ENCODE measurements at places on chromosomes 11 and 22.

DNA sequence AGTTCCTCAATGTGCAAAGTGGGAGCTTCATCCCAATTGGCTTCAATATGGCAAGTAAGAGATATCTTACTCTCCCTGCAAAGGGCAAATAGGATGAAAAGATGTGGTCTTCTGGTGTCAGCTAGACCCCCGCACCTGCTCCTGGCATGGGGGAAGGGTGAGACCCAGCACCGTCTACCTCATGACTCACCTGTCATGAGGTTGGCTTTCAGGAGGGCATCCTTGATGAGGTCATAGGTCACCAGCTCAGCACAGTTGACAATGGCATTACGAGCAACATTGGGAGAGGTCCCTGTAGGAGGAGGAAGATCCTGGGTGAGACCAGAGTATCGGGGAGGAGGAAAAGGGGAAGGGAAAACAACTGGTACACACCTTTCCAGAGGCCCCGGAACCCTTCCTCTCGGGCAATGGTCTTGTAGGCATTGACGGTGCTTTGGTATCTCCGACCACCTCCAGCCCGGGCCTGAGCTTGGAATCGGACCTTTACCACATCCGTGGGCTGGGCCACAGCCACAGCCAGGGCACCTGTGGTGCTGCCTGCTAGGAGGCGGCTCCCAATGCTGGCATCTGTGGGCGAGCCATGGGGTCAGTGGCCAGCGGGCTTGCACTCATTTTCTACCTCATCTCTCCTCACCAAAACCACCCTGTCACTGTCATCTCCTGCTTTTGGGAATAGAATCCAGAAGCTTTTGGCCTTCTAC is 6.0 kb downstream of the UCP2 start:
- DNase-seq = no peak

- DNase-seq = peak; percentile 52
Measured at GRCh38 chr22:38871360-38872171, 450 bp downstream of the CBX6 start.

- DNase-seq = no peak
Measured at GRCh38 chr11:72759468-72759985, 7.3 kb upstream of the ARAP1 start.

DNA sequence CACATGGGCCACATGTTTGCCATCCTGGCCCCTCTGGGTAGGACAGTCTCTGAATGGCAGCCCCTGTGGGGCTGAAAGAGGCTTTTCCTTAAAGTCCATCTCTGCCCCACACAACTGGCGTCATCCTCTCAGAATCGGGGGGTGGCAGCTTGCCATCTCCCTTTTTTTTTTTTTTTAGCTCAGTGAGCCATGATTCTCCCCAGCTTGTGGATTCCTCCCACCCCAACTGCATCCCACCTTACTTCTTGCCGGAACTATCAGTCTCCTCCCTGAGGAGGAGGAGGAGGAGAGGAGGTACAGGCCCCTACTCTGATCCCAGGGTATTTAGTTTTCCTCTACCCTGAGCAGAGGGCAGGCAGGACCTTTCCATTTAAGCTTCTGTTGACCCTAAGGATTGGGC is 3.4 kb downstream of the DGKZ start:
- no peak for DNase-seq

DNA sequence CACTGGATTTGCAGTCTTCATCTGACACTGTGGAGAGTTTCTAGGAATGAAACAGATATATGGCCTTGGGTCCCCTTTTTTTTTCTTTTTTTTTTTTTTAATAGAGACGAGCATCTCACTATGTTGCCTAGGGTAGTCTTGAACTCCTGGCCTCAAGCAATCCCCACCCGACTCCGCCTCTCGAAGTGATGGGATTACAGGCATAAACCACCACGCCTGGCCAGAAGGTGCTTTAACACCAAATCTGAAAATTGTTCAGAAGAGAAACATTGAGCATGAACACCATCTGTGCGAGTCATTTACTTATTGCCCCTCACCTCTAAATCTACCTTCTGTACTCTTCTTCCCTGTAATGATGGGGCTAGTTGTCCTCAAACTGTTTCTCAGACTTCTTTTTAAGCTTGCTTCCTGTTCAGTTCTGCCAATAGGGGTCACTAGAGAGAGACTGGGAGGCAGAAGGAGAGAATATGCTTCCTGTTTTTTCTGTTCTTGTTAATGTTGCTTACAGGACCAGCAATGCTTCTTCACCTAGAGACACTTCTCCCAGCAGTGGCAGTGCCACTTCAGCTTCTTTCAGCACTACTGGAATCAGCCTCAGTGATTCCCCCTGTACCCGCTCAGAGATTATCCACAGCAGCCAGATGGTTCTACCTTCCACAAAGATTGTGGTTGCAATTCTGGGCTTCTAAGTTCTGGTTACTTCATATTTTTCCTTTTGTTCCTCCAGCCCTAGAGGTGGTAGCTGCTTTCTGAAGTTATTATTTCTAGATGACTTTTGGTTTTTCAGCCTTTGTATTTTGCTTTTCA is 20.8 kb upstream of the ZBED5 start:
- peak; percentile 89 for DNase-seq

- no peak for DNase-seq
Measured at GRCh38 chr11:69862797-69863543, 43.8 kb upstream of the FGF3 start.

DNA sequence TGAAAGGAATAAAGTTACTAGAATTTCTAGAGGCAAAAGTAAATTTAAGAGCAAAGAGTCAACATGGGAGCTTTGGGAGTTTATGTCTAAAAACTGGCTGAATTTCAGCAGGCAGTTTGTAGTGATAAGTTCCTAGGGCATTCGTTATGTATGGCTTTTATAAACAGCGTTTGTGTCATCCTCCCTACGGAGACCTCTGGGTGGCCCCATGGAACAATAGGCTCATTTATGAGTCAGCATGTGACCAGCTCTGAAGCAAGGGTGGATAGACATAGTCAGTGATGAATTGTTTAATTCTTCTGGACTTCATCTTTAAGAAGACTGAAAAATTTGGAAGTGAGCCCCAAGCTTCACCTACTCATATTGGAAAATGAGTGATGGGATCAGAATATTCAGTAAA is 37.1 kb downstream of the SVIP start:
- no peak for DNase-seq

GRCh38 chr11:121206810-121207209 is 85.8 kb upstream of the SC5D start:
- no peak for DNase-seq

- DNase-seq = no peak
Measured at GRCh38 chr11:33347490-33348125, 90.4 kb downstream of the HIPK3 start.

GRCh38 chr11:93054279-93054678 is 84.8 kb downstream of the MTNR1B start:
- DNase-seq = no peak

DNA sequence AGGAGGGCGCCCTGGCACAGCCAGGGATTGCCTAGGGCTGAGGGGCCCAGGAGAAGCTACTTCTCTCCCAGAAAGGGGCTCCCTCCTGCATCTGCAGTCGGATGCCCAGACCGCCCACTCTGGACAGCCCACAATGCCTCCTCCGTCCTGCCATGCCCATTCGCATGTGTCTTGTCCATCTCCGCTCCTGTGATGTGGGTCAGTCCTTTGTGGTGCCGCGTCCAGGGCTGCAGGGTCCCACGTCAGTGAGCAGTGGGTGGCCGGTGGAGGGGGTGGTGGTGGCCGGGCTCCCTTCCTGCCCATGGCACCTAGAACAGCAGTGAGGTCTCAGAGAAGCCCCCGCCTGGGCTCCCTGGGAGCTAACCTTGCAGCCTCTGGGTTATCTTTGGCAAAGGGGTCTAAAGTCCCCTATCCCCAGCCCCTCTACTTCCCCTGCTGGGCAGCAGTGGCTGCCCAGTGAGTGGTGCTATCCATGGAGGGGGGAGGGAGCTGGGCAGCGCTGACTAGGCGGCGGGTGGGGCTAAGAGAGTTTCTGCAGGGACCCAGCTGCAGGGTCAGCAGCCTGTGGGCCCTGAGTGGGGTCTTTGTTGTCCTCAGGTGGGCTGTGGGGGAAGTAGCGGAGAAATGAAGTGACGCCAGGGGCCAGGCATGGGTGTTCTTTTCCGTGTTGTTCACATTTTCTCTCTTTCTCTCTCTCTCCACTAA is 41.1 kb downstream of the KCNC1 start:
- no peak for DNase-seq

DNA sequence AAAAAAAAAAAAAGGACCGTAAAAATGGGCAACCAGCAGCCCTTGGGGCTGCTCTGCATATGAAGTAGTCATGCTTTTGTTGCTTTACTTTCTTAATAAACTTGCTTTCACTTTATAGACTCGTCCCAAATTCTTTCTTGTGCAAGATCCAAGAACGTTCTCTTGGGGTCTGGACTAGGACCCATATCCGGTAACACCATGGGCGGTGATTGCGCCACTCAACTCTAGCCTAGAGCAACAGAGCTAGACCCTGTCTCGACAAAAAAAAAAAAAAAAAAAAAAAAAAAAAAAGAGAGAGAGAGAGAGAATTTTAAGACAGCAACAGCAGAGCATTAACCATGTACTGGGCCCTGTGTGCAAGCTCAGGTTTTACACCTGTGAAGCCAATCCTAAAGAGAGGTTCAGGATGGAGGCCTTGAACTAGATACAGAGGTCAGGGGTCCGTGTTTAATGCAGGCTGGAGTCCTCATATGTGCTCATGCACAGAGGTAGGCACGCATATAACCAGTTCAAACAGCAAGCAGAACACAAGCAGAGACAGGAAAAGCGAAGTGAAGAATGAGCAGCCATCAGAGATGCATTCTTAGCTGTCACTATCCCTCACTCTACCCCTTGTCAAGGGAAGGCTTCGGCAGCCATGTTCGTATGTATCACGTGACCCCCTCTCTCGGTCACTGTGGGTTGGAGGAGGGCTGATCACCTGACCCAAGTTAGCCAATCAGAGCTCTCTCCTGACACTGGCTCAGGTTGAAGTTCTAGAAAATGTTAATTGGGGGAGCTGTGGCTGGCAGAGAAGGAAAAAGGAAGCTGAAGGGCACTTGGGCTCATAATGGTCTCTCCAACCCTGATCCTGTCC is 16.7 kb upstream of the SYT12 start:
- DNase-seq = no peak

DNA sequence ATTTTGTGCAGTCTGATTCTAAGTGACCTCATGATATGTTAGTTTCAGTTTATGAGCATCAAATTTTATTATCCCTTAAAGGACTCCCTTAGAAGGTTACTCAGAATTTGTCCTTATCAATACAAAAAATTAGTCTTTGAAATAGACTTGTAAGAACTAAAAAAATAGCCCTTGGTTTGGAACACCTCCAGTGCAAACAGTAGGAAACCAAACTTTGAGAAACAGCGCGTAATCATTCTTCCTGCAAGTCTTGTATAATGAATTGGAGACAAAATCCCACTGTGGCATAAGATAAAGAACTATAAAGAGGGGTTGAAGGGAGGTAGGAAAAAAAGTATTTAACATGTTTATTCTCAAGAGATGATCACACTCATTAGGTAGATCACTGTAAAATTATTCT is 10.8 kb upstream of the MSANTD4 start:
- DNase-seq = no peak

DNA sequence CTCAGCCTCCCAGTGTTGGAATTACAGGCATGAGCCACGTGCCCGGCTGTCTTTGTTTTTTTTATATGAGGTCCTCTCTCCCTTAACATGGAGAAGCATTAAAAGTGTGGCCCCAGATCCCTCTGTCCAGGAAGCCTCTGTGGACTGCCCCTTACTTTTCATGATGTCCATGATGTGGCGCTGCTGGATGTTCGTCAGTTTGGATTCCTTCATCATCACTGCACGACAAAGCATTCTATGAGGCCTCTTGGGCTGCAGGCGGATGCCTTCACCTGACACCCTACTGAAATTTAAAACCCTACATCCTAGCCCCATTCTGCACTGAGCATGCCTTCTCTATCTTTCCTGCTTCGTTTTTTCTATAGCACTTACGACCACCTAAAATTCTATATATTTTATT is 2.1 kb downstream of the C22orf23 start:
- DNase-seq = no peak

DNA sequence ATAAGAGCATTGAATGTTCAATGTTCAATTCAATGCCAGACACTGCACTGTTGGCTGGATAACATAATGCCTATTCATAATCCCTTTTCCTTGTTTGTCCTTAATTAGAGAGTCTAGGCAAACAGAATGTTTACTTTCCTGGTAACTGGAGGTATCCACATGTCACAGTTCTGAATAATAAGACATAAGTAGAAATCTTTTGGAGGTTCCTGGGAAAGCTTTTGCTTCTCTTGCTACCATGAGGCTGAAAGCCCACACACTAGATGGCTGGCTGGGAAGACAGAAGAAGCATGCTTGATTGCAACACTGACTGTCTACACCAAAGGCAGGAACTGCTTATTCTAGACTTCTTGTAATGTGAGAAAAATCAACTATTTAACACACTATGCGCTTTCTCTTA is 79.5 kb downstream of the GAB2 start:
- DNase-seq = peak; percentile 63

- no peak for DNase-seq
Measured at GRCh38 chr11:46279126-46280099, 2.0 kb downstream of the CREB3L1 start.

- DNase-seq = no peak
Measured at GRCh38 chr11:69852056-69852455, 32.8 kb upstream of the FGF3 start.

GRCh38 chr22:21690401-21690801 is 24.6 kb downstream of the PPIL2 start:
- DNase-seq = no peak

DNA sequence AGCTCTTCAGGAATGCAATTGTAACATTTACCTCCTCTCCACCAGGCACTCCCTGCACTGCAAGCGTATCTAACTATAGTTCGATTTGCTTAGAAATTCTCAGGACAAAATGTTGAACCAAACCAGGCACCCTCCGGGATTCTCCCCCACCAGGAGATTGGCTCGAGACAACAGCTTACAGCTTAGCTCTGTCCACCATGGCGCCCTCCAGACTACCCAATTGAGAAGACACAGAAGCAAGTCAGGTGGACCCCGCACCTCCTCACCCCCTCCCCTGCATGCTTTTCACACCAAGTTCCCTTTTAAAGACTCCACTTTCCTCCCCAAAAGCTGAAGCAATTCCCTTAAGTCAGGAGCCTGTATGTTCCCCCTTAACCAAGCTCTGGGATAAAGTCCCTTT is 34.7 kb upstream of the RFPL3 start:
- no peak for DNase-seq

DNA sequence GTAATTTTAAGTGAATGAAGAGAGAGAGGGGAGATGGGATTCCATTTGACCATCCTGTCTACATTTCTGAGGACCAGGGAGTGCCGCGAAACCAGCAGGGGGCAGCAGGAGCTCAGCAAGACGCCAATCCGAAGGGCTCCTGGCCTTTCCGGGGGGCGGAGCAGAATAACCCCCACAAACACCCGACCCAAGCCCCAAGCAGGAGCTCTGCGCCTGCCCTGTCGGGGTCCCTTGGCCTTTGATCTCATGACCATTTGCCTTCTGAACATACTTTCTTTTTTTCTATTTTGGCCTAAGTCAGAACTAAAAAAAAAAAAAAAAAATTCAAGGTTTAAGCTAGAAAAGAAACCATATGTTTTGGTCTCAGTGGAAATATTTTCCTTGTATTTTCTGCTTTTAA is 21.9 kb upstream of the SCN2B start:
- peak; percentile 90 for DNase-seq

- peak; percentile 17 for DNase-seq
Measured at GRCh38 chr11:95239871-95240649, 9.1 kb upstream of the SESN3 start.

GRCh38 chr11:111260811-111261210 is 15.3 kb downstream of the POU2AF2 start:
- no peak for DNase-seq

Data from suppressor macrophage treated with lipopolysaccharide for 1 hour (primary cell).